ENCODE measurements at places on chromosomes 5 and 9.

DNA sequence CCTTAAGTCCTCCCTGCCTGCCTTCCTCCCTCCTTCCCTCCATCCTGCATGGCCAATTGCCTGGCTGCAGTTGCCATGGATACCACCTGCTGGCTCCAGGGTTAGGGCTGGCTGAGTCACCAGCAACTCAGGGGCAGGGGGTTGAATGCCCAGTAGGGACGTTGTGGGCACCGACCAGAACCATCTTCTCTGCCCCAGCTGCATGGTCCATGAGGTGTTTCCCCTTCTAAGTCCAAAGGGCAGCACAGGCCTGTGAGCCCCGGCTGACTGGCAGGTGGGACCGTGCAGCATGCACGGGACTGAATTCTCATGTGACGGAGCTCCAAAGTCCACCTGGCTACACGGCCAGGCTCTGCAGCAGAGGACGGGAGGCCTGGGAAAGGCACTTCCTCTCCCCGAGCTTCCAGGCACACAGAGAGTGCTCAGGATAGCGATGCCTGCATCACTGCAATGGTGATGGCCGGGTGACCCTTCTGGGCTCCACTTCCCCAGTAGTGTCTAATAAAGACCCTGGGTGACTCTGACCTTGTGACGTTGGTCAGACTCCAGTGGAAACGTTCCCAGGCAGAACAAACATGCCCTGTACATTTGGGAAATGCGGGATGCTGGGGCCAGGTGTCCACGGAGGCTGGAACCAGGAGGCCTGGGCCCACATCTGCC lies 5.7 kb downstream of the ASS1 start:
- DNase-seq: peak; percentile 64

- DNase-seq: no peak
Observed at GRCh38 chr5:80608731-80609130, 38.7 kb upstream of the ANKRD34B start.

- peak; percentile 32 for DNase-seq
Observed at GRCh38 chr9:92686954-92687353, 17.0 kb upstream of the IPPK start.

GRCh38 chr9:17782430-17783149 lies 203.7 kb downstream of the SH3GL2 start:
- DNase-seq: peak; percentile 27

GRCh38 chr9:133170716-133171115 lies 7.0 kb upstream of the GBGT1 start:
- no peak for DNase-seq

- no peak for DNase-seq
Observed at GRCh38 chr5:135225856-135226560, 173.0 kb downstream of the MACROH2A1 start.

DNA sequence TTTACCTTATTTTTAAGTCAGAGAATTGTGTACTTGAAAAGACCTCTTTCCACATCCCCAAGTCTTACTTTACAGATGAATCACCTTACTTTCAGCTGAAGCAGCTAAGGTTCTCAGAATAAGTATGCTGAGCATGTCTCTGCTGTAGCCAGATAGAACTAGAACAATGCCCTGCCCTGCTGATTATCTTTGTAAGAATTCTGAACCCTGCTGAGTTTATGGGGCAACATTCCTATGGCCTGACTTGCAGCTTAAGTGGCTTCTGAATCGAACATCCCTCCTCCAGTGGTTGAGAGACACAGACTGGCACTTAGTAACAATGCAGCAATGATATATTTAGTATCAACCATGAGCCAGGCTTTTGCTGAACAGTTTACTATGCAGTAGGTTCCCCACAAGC lies 592.0 kb upstream of the WWC1 start:
- DNase-seq: no peak

DNA sequence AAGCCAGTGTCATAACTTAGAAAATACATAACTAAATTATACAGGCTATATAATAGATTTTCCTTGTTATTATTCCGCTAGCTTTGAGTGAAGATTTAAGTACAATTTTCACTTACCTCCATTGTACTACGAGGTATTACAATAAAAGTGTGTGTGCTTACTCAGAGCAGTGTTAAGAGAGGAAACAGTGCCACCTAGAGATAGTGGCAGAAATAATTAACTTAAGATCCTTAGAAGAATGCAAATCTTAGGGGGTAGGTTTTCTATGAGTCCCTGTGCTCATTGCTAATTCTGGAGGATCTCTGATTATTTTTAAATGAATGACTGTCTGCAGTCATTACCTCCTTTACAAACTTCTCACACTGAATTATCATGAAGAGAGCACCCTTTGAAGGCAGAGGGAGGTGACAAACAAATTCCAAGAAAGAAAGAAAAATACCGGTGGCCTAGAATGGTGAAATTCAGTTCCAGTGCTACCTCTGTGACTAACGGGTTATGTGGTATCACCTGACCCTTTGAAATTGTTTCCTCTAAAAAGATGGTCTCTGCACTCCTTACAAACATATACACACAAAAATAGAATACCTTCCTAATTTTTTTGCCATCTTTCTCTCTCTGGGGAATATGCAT lies 379.8 kb downstream of the TRIM36 start:
- DNase-seq: peak; percentile 57

DNA sequence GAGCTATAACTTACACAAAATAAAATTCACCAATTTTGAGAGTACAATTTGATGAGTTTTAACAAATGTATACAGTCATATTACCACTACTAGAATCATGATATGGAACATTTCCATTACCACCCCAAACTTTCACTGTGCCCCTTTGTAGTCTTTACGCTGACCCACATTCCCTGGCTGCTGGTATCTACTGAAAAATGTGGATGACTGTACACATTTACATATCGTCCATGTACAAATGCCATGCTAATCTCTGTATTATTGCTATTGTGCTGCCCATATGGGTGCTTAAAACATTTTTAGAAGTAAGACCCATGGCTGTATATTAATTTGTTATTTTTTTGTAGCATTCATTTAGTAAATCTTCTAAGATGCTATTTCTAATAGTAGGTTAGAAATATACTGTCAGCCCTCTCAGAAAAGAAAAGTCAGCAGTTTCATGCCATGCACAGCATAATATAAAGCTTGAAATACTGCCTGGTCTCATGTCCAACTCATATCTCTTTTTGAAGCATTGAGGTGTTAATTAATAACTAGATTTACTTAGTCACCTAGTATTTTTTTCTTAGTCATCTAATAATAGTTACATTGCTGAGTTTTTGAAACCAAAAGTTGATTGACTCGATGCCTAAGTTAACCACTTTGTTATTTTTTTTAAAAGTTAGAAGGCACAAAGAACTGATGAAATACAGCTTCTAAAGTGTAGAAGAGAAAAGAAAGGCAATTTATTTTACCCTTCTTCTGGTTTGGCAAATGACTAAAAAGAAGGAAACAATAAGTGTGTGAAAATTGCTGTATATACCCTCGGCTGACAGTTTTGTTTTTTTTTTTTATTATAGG lies 188.3 kb upstream of the MEF2C start:
- no peak for DNase-seq

DNA sequence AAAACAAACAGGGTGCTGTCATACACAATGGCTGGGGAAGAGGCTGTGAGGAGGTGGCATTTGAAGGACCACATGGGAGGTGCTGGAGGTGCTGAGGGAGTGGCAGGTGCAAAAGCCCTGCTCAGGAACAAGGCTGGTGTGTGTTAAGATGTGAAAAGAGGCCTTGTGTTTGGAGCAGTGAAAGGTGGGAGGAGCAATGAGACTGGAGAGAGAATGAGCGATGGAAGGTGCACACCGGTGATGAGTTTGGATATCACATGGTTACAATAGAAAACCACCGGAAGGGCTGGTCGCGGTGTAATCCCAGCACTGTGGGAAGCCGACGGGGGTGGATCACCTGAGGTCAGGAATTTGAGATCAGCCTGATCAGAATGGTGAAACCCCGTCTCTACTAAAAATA lies 9.2 kb upstream of the FIBCD1 start:
- peak; percentile 78 for DNase-seq

GRCh38 chr9:15390201-15390600 lies 32.5 kb upstream of the SNAPC3 start:
- DNase-seq: peak; percentile 33

DNA sequence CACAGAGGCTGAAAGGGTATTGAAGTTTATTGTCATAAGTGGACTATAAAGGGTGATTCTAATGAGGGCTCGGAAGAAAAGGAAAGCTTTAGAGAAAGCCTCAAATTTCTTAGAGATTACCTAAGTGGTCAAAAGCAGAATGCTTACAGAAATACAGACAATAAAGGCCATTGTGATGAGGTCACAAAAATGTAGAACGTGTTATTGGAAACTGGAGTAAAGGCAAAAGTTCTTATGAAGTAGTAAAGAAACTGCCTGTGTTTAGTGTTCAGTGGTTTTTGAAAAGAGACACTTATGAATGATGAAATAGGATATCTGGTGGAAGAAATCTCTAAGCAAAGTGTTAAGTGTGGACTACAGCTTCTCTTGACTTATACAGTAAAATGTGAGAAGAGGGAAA lies 726.9 kb downstream of the DNAH5 start:
- DNase-seq: no peak

DNA sequence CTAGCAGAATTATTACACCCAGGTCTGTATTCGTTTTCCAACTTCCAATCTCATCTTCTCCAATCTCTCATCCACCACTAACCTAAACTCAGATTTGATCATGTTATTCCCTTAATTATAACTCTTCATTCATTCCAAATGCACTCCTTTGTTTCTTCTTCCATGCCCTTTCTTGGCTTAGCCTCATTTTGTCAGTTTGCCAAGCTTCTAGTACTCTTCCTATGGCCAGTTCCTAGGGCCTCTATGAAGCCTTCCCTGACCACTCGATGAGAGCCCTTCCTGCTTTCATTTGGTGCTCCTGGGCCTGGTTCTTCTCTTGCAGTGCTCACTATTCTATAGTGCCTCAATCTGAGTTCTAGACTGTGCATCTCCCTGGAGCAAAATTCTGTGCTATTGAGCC lies 5.8 kb downstream of the FAM219A start:
- peak; percentile 51 for DNase-seq

- no peak for DNase-seq
Observed at GRCh38 chr9:12657998-12658397, 35.2 kb upstream of the TYRP1 start.

GRCh38 chr5:78566747-78567425 lies 81.7 kb downstream of the LHFPL2 start:
- no peak for DNase-seq

DNA sequence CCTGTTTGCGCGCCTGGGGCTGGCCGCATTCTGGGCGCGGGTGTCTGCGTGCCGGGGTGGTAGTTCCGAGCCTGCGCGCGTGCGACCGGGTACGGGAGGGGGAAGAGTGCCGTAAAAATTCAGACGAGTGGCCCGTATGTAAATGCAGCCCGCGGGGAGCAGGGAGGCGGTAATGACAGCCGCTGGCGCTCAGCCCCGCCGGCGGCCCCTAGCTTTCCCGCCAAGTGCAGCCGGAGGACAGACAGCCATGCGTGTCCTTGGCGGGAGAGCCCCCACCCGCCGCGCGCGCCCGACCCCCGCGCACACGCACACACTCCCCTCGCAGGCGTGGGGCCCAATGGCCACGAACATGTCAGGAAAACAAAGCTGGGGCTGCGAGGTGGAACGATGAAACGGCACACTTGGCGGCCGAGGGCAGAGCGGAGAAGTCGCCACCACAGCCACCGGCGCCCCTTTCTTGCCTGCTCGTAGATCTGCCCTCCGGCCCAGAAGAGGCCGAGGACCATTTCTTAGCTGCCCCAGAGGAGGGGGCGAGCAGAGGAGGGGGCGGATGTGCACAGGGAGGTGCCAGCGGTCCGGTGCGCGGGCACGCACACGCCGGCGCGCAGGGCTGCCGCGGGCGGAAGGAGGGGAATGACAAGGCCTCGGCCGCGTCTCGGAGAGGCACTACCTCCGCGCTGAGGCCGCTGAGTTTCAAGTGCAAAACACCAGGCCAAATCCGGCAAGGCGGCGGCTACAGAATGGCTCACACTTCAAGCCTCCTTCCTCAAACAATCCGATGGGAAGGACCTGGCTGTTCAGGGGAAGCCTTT lies 208.4 kb downstream of the MEF2C start:
- DNase-seq: peak; percentile 97

- DNase-seq: no peak
Observed at GRCh38 chr9:23596913-23597634, 229.0 kb downstream of the ELAVL2 start.

- DNase-seq: no peak
Observed at GRCh38 chr9:21385131-21385670, at the start of gene IFNA2. TSS of gene IFNA2 (minus strand) at chr9:21385398. CDS start at chr9:21385329, 69 bp downstream.

DNA sequence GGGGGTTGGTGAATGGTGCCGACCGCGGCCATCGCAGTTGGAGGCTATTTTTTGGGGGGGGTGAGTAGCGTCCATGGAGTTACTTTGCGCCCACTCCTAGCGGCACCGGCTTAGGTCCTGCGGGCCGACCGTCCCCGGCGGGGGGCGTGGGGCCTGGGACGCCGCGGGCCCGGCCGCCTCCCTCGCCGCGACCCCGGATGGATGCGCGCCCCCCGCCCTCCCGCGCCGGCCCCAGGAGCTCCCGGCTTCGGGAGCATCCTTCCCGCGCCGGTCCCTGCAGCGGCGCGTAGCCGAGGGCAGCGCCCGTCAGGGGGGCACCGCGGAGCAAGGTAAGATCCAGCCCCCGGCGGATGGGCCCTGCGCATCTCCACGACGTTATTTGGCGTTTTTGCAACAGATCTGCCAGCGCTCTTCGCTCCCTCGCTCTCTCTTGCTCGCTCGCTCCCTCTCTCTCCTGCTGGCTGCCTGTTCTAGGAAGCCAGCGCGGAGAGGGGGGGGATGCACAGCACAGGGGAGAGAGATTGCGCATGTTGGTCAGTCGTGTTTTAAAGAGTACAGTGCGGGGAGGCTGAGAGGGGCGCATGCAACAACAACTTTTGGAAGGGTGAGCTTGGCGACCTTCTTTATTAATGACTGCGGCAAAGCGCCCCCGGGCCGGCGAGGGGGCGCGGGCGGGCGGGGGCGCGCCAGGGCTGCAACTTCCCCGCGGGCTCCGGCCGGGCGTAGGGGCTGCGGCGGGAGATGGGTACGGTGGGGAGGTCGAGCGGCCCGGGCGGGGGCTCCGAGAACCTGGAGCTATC lies 413 bp downstream of the JADE2 start:
- DNase-seq: peak; percentile 83

- no peak for DNase-seq
Observed at GRCh38 chr5:90854169-90854568, 295.6 kb downstream of the ADGRV1 start.

GRCh38 chr9:20582150-20582549 lies 40.1 kb downstream of the MLLT3 start:
- no peak for DNase-seq

DNA sequence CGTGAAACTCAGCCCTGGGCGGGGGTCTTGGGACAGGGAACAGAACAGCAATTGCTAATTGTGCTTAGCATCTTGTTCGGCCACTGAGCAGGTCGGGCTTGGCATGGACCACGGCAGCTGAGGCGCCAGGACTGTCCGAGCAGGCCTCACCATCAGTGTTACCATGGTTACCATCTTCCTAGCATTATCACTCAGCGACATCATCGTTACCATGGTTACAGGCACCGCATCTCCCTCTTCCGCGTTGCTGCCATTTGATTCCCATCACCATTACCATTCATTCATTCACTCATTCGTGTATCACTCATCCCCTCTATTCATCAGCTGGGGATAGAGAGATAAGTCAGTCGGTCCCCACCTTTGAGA lies 81.0 kb upstream of the ZBTB43 start:
- no peak for DNase-seq

DNA sequence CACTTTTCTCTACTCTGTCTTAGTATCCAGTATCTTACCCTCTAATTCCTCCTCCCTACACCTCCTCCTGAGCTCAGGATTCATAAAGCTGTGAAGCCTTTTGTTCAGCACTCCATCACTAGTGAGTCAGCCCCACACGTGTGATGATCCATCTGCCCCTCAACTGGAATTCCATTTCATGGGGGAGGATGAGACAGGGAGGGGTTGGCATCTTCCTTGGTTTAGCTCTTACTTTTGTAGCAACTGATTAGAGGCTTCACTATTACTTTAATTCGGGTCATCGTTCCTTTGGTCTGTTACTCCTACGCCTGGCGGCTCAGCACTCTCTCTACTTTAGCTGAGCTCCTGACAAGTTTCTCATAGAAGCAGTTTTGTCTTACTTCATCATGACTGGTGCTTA lies 11.8 kb downstream of the BTNL8 start:
- DNase-seq: no peak

Measured in NCI-H69 (cell line).